Progenitor cell of endocrine pancreas (in vitro differentiated cells): ENCODE measurements at places on chromosomes 1 and 21. TPM values are rescaled to one million over a fixed set of nuclear protein-coding genes. Genes with fewer than 3 reads are reported as not detected.

Gene APOBEC4
- total RNA-seq, result not detected in 2 replicates

Gene SRGAP2
- 33.9 and 34.5 TPM in 2 replicates for total RNA-seq

Gene EDARADD
- total RNA-seq, result 12.3 and 13.5 TPM in 2 replicates

Gene DTL
- total RNA-seq, result 22.8 and 23.9 TPM in 2 replicates

Gene MYOC
- not detected in 2 replicates for total RNA-seq

Gene CACNA1S
- 0.05 TPM in 1 of 2 replicates, not detected in the other for total RNA-seq

Gene FBLIM1
- 101 and 105 TPM in 2 replicates for total RNA-seq

Gene CHI3L2
- not detected in 2 replicates for total RNA-seq

Gene EPHA10
- 5.1 and 6.2 TPM in 2 replicates for total RNA-seq

Gene OPTC
- total RNA-seq, result not detected in 2 replicates

Gene ARHGEF16
- total RNA-seq, result 60.5 and 63.6 TPM in 2 replicates

Gene FLG2
- total RNA-seq, result not detected in 2 replicates

Gene CDC42BPA
- total RNA-seq, result 32.7 and 35.3 TPM in 2 replicates

Gene PPIAL4G
- total RNA-seq, result 0.14 TPM in 1 of 2 replicates, not detected in the other

Gene CCDC27
- total RNA-seq, result not detected in 2 replicates

Gene OLIG2
- 0.72 and 1.4 TPM in 2 replicates for total RNA-seq

Gene TFAP2E
- 0.55 and 0.84 TPM in 2 replicates for total RNA-seq
